ENCODE measurements at places on chromosomes 3 and 15.

DNA sequence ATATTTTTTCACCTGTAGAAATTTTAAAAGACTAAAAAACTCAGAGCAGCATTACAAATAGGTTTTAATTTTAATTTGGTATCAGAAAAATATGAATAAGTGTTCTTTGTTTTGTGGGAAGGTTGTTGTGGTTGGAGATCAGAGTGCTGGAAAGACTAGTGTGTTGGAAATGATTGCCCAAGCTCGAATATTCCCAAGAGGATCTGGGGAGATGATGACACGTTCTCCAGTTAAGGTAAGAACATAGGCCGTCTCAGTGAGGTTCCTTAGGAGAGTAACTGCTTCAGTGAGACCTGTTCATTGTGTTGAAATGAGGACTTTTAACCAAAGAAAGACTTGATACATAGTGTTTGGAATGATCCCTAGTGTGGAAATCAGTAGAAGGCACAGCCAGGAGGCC is 44.8 kb downstream of the OPA1 start:
- no peak for DNase-seq

- peak; percentile 68 for DNase-seq
These were observed at the start of gene ITGB5 for GRCh38 chr3:124887177-124887931. TSS of gene ITGB5 (minus strand) at chr3:124887365. CDS start at chr3:124887000, 365 bp downstream.

DNA sequence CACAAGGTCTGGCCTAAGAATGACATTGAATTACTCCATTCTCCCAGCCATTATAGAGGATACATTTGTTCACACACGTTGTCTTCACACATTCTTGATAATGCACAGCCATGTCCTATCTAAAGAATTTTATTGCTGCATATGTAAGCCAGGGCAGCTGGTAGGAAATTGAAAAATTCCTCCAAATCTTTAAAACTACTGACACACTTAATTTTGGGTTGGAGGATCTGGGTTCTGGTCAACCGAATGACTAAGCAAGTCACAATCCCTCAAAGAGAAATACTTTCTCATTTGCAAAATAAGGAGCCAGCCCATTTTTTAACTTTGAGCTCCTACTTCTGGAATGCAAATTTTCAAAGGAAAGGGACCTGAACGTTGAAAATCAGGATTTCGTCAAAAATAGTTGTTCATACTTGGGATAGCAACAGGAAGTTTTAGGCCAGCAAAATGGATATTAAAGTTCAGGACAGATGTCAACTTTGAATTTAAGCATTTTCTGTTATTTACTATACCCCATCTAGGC is 638.3 kb downstream of the NTRK3 start:
- DNase-seq: no peak

DNA sequence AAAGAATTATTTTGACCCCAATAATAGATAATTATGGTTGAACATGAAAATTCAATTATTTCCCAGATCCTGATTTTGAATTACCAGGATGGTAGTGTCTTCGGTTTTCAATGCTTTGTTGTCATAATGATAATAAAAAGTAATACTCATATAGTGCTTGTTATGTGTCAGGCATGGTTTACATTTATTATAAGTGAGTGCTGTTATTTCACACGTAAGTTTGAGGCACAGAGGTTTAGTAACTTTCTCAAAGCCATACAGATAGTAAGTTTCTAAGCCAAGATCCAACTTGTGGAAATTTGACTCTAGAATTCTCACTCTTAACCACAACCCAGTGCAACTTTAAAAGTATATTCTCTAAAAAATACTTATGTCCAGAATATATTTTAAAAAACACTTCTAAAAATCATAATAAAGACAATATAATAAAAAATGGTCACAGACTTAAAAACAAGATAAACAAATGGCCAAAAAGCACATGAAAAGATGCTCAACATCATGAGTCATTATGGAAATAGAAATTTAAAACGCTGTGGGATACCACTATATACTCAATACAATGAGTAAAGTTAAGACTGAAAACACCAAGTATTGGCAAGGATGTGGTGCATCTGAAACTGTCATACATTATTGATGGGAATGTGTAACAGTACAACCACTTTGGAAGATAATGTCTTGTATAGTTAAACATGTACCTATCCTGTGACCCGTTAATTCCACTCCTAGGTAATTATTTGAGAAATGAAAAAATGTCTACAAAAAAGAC is 45.2 kb downstream of the SPRED1 start:
- no peak for DNase-seq

DNA sequence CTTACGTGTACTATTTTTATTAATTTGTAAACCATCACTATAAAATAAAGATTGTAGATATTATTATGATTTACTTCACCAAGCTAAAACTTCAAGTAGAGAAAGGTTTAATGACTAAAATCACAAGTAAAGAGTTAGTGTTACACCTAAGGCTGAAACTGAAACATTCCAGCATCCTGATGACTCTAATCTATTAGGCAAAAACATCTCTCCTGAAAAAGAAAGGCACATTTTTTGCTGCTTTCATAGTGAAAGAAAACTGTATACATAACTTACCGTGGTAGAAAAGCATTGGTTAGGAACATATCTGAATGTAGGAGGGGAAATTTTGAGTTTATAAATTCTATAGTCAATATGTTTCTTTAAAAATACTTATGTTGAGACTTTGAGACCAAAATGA is 35.4 kb downstream of the CCDC191 start:
- DNase-seq: no peak

DNA sequence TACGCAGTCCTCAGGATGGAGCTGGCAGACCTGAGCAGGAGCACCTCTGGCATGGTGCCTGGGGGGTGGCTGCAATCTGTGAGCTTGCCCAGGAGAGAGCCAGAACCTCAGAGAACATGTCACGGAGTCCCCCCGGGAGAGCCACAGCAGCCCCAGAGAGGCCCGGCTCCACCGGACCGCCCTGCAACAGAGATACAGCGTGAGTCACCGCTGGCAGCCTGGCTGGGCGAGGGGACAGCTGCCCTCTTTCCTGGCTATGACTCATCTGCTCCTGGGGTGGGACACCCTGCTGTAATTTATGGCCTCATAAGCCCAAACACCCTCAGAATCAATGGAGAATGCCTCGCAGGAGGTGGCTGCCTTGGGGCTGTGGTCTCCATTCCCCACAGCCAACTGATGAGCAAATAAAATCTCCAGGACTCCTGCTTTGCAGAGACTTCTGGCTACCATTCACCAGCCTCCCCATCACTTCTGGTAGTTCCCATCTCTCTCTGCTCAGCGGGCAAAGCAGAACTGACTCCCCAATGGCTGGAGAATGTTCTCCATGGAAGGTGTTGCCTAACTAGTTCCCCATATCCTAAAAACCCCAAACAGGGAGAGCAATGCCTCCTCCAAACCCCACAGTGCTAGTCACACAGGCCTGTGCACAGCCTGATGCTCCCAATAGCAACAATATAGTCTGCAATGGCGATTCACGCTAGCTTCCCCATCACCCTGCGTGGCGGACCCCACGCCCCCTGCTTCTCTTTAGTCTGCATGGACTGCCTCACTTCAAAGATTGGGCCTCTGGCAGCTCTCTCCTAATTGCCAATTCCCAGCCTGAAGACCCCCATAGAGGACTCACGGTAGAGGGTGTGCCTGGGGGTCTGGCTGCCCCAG is 21.6 kb downstream of the ACSBG1 start:
- no peak for DNase-seq

GRCh38 chr15:49895347-49896223 is 223.4 kb downstream of the ATP8B4 start:
- no peak for DNase-seq

DNA sequence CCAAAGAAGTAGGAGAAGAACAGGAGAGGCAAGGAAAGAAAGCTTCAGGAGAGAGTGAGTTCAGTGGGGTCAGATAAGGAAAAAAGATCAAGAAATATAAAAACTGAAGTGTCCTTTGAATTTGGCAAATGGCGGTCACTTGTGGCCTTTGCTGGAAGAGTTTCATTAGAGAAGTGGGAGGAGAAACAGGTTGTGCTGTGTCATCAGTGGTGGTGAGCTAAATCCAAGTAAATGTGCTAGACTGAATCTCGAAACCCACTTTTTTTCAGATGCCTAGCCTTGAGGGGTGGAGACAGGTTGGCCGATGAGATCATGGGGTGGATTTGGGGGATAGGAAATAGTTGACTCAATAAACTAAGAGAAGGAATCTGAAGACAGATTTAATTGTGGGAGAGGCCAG is 43.7 kb downstream of the CHRD start:
- DNase-seq: peak; percentile 90

GRCh38 chr3:207973-208372 is 11.4 kb downstream of the CHL1 start:
- no peak for DNase-seq

DNA sequence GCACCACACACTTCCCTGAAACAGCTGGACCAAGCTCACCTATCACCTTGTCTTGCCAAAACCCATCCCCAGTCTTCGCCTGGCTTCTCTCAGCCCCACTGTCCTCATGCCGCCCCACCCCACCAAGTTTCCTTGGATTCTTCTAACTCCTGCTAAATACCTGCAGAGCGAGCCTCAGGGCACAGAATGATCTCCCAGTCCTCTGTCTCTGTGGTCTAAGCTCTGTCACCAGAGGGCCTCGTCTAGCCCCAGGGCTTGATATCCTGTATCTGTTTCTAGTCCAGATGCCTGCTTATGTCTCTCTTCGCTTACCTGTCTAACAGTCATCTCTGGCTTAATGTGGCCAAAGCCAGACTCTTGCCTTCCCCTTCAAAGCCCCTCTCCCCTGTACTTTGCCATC is 9.7 kb downstream of the CCDC12 start:
- DNase-seq: no peak

GRCh38 chr3:161212906-161213305 is 8.2 kb upstream of the NMD3 start:
- DNase-seq: no peak

DNA sequence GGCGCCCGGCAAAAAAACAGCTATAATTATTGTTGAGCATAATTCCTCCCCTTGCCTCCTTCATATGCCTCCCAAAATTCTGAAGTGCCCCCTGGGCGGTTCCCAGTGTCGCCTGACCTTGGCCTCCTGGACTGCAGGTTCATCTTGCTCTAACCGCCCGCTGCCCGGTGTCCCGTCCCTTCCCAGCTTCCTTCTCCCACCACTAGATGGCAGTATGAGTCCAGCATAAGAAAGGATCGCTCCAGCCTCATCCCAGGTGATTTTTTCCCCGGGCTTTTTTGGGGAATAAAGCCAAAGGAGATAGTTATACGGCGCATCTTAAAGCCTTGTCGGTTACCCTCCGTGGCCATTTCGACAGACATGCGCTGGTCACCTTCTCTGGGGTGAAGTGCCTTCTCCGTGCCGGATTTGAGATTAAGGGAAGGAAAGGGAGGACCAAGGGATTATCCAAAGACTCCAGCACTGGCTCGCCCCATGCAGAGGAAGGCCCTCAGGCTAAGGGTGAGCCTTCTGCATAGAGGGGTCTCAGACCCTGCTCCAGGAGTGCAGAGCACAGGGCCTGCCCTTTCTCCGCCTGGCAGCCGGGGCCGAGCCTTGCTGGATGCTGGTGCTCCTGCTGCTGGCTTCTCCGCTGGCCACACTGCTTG is 45.8 kb upstream of the TRA2B start:
- peak; percentile 66 for DNase-seq

GRCh38 chr15:101672298-101672697 is 20.1 kb upstream of the TM2D3 start:
- DNase-seq: no peak

DNA sequence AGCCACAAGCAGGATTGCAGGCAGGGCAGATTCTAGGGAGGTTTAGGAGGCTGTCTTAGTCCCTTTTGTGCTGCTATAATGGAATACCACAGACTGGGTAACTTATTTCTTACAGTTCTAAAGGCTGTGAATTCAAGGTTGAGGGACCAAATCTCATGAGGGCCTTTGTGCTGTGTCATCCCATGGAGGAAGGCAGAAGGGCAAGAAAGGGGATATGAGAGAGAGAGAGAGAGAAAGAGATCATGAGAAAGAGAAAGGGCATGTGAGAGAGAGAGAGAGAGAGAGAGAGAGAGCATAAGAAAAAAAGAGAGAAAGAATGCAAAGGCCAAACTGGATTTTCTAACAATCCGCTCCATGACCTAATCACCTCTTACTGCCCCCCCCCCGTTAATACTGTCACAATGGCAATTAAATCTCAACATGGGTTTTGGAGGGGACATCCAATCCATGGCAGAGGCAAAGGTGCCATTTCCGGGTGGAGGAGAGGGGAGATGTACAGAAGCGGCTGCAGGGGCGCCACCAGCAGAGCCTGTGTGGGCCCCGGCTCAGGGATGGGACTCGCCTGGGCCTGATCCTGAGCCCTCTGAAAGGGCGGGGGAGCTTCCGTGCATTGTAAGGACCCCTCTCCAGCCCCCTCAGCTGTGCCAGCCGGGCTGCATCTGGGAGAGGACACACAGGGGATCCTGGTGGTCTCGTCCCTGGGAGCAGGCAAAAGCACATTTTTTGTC is 20.5 kb downstream of the MRPS11 start:
- DNase-seq: no peak

DNA sequence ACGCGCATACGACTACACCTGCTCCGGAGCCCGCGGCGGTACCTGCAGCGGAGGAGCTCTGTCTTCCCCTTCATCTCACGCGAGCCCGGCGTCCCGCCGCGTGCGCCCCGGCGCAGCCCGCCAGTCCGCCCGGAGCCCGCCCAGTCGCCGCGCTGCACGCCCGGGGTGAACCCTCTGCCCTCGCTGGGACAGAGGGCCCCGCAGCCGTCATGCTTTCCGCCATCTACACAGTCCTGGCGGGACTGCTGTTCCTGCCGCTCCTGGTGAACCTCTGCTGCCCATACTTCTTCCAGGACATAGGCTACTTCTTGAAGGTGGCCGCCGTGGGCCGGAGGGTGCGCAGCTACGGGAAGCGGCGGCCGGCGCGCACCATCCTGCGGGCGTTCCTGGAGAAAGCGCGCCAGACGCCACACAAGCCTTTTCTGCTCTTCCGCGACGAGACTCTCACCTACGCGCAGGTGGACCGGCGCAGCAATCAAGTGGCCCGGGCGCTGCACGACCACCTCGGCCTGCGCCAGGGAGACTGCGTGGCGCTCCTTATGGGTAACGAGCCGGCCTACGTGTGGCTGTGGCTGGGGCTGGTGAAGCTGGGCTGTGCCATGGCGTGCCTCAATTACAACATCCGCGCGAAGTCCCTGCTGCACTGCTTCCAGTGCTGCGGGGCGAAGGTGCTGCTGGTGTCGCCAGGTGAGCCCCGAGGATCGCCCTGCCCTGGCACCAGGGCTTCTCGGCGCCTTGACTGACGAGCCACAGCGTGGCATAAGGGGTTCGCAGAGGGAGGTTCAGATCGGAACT is 420 bp downstream of the SLC27A2 start:
- peak; percentile 68 for DNase-seq

DNA sequence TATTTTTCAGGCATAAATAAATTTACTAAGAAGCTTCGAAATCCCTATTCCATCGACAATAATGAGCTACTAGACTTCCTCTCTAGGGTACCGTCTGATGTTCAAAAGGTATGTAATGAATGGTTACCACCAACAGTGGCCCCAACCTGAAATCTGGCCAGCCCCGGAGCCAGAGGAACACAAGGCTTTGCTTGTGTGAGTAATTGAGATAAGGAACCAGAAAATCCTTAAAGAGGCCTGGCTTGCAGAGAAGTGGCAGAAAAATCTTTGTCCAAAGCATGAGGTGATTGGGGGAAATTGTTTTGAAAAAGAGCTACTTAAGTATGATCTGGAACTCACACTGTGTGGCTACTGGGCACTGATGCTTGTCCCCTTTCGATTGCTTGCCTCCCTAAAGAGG is 245.3 kb downstream of the MCTP2 start:
- DNase-seq: no peak
